ENCODE measurements at places on chromosomes 6 and 20.

- DNase-seq, result no peak
Observed at GRCh38 chr6:40738551-40739193, 151.5 kb upstream of the LRFN2 start.

GRCh38 chr20:1232286-1233111 is 6.7 kb downstream of the RAD21L1 start:
- no peak for DNase-seq

GRCh38 chr6:53741034-53741823 is 53.6 kb upstream of the LRRC1 start:
- no peak for DNase-seq

- DNase-seq, result no peak
Observed at GRCh38 chr6:129455126-129455769, 254.7 kb downstream of the ARHGAP18 start.

DNA sequence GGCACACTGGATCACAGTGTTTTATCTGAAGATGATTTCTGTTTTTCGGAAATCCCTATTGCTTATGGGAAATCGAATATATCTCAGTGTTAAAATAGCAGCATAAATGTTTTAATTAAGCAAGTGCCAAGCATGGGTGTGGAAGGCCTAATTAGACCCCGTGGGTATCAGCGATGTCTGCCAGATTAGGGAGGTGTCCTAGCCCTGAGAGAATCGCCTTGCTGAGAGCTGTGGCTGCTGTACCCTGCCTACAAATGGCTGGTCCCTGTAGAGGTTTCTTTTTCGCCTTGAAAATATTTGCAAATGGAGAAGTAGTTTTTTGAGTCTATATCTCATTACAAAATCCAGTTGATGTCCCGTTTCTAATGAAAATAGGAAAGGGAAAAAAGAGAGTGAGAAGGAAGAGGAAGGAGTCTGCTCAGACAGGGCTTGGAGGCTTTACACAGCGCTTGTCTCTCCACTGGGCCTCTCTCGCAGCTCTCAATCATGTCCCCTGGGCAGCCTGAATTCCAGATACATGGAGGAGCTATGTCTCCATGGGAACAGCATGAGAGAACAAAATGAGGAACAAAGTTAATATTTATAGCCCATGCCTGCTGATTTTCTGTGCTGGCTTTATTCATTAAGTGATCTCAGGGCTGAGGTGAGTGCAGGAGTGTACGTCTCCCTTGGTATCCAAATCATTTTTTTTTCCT is 35.2 kb upstream of the BCLAF1 start:
- DNase-seq, result no peak

DNA sequence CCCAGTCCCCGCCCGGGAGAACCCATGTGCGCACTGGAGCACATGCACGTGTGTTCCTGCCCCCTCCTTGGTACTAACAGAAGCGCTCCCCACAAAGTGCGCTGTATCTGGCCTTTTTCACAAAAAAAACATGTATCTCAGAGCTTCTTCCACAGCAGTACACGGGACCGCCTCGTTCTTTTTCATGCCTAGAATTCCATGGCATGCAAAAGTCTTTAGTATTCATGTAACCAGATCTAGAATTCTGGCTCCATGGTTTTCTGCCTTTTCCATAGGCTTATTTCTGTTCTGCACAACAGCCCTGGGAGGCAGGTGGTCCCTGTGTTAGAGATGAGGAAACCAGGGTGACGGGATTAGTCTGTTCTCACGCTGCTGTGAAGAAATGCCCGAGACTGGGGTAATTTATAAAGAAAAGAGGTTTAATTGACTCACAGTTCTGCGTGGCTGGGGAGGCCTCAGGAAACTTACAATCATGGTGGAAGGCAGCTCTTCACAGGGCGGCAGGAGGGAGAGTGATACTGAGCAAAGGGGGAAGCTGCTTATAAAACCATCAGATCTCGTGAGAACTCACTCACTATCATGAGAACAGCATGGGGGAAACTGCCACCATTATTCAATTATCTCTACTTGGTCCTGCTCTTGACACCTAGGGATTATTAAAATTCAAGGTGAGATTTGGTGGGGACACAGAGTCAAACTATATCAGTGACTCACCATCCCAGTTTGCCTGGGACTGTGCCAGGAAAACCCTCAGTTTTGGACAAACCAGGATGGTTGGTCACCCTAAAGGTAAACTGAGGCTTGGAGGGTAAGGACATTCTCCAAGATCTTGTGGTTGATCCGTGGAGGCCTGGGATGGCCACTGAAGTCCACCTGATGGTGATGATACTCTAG is 41.0 kb downstream of the C20orf203 start:
- DNase-seq, result no peak

- DNase-seq, result no peak
Observed at GRCh38 chr20:24134284-24134683, 145.7 kb upstream of the GGTLC1 start.

GRCh38 chr6:110609101-110609500 is 132.7 kb upstream of the SLC22A16 start:
- DNase-seq, result no peak

DNA sequence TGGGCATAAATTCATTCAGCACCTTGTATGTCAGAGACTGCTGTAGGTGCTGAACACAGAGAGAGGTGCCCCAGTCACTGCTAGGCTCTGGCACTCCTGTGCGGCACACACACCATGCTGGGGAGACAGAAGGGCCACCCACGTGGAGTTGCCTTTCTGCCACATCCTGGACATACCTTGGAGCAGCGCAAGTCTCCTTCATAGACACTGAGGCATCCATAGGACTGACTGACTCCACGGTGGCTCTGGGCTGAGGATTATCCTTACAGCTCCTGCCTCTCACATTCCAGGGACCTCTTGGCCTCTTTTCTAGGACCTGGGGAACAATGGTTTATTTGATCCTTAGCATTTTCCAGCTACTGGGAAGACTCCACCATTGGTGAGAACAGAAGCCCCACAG is 26.0 kb upstream of the SLC22A23 start:
- no peak for DNase-seq

DNA sequence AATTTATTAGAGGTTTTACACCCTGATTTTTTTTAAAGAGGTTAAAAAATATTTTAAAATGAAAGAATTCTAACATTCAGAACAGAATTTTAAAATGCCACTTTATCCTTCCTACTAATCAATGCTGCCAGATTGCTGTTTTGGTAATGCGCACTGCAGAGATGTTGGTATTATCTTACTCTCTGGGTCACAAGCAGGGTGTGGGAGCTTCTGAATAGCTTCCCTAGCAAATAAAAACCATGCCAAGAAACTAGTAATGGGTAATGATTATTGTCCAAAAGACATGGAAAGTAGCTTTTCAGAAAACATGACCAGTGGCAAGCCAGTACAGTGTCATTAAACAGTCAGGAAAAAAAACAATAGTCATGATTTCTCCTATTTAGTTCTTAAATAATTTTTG is 205.4 kb downstream of the TPBG start:
- DNase-seq, result peak; percentile 63

DNA sequence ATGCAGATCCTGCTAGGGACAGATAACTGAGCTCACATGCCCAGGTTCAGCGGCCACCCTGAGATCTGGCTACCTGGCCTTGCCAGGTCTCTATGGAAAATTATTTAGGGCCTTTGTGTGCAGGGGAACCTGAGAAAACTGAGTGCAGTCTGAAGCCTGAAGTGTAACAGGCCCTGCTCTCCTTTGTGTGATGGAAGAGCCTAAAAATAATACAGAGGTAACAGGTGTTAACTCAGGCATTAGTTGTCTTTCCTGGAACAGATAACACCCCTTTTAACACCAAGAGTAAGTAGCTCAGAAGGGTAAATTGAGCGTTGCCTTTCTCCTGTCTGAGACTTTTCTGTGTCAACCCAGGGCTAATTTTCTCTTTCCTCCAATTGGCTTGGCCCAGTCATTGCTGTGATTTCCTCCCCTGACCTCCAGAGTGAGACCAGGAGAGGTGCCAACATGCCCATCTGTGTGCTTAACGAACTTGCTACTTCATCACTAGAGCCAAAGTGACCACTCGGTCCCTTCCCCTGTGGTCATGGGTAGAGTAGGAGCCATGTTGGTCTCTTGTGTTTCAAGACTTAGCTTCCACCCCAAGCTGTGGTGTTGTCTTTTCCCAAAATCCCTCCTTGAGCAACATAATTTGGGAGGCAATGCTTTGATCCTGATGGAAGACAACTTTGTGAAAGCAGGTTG is 304.4 kb upstream of the JAG1 start:
- DNase-seq, result no peak

GRCh38 chr6:150209415-150209814 is 66.6 kb downstream of the PPP1R14C start:
- no peak for DNase-seq
